ENCODE measurements at places on chromosomes 4 and X.

DNA sequence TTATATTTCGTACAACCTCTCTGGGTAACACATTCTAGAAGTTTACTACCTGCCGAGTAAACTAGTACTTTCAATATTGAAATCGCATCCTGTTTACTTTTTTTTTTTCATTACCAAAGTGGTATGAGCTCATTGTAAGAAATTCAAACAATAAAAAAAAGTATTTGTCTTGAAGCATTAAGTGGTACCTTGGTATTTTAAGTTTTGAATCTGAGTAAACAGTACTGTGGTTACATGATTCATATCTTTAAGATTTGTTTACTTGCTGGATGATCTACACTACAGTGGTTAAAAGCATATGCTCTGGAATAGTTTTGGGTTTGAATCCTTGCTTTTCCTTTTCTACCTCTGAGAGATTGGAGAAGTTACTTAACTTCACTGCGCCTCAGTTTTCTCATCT lies 3.8 kb upstream of the MMGT1 start:
- no peak for DNase-seq

GRCh38 chr4:156113138-156113765 lies 159.6 kb upstream of the CTSO start:
- DNase-seq, result no peak

DNA sequence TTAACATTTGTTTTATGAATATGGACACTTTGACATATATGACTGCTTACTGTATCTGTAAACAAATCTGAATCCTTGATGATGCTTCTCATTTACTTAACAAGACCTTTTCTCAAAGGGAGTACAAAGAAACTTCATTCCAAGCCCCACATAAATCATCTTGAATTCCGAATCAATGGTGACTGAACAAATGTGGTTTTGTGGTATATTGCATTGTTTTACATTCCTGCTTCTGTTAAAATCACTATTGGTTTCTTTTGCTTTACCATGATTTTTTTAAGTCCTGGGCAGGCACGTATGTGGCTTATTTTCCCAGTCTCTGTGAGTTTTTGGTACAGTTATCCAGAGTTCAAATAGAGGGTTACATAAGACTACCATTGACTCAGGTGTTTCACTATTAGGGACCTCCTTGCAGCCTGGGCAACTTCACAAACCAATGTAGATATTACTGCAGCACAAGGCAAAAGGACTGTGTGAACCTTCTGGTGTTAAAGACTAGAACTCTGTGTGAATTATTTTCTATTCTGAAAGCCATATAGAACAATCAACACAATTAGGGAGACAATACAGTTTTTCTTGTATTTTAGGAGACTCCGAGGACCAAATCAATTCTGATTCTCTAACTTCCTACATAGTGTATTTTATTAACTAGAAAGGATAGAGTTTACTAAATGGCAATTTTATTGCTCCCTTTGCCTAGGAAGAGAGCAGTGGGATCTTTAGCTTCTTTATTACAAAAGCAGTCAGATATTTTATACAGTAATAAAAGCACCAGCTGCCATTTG lies 196.4 kb downstream of the GALNTL6 start:
- no peak for DNase-seq

GRCh38 chr4:182301736-182302135 lies 58.5 kb downstream of the TENM3 start:
- no peak for DNase-seq

- no peak for DNase-seq
Measured at GRCh38 chr4:133014473-133015135, 134.5 kb upstream of the PCDH10 start.

GRCh38 chr4:147682755-147683154 lies 1.2 kb downstream of the PRMT9 start:
- no peak for DNase-seq

DNA sequence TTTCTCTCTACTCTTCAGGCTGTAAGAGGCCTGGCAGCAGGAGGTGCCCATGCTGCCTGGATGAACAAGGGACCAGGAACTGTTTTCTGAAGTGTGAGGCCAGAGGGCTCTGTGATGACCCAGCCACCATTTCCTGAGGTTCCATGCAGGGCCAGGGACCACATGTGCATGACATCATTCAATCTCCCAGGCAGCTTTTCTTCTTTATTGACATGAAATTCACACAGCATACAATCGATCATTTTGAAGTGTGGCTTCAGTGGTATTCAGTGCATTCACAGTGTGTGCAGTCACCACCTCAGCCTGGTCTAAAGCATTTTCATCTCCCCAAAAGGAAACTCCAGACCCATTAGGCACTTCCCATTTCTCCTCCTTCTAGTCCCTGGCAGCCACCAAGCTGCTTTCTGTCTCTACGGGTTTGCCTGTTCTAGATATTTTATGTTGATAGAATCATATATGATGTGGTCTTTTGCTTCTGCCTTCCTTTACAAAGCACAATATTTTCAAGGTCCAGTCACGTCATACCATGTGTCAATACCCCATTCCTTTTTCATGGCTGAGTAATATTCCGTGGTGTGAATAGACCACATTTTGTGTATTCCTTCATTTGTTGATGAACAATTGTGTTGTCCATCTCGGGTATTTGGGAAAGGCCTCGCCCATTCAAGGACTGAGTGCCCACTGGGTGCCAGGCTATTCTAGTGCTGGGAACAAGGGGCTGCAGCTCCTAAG lies 93.1 kb downstream of the PSAPL1 start:
- DNase-seq, result no peak

DNA sequence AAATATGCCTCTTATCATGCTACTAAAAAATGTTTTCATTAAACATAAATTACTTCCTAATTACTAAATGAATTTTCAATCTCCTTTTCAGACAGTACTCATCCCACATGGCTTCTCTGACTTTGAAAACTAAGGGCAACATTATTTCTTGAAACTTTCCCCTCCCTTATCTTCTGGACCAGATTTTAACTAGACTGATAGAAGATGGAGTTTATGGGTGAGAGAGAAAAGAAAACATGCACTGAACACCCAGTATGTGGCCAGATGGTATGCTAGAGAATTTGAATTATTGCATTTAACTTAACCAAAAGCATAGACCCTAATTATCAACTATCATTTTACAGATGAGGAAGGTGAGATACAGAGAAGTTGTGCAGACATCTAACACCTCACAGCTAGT lies 16.8 kb downstream of the CNOT6L start:
- no peak for DNase-seq

DNA sequence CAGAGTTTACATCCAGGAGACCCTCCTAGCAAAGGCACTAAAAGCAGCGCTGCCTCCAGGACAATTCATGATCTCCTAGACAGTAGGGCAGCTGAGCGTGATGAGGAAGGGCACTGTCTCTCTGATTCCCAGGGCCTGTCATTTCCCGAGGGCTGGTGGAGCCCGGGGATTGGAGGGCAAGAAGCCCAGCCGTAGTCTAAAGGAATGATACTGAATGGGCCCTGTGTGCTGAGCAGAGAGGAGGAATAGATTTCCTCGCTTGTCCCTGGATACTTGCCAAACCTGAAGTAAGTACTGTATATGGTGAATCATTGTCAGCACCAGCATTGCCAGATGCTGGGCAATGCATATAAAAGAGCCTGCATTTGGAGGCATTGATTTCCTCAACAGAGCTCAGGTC lies 88.0 kb upstream of the SLITRK2 start:
- no peak for DNase-seq

GRCh38 chr4:86451560-86452330 lies 91.9 kb upstream of the MAPK10 start:
- no peak for DNase-seq

DNA sequence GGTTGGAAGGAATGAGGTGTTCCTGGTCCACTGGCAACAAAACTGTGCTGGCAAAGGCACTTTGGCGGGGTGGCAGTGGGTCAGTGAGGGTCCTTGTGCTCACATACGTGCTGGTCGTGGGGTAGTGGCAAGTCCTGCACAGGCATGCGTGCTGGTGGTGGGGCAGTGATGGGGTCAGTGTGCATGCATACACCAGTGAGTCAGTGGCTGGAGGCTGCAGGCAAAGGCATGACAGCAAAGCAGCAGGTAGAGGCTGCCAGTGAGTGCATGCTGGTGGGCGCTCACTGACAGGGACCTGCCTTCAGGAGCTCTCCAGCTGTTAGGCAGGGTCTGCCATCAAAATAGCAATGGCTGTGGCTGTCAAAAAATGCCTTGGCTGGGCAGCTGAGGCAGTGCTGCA lies 42.1 kb downstream of the TMPRSS11E start:
- no peak for DNase-seq

DNA sequence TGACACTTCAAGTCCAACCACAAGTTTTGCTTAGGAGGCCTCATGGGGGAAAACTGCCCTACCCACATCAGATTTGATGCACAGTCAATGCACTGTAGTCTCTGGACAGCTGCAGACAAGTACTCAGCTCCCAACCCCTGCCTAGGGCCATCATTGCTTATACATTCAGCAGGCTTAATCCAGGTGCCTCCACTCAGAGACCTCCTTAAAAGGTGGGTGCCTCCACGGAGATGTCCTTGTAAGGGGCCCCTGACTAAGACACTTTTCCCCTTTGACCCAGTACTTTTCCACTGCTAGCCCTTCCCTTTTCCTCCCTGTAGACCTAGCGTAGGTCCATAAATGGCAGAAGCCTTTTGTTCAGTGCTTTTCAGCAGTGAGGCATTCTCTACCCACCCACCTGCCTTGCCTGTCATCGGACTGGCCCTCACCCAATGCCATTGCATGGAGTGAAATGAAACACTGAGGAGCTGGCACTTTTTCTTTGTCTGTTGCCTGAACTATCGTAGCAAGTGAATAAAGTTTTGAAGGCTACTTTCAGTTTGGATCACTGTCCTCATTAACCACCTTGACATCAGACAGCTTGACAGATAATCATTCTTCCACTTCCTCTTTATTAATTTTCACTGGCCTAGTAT lies 23.8 kb upstream of the PLK4 start:
- DNase-seq, result no peak

DNA sequence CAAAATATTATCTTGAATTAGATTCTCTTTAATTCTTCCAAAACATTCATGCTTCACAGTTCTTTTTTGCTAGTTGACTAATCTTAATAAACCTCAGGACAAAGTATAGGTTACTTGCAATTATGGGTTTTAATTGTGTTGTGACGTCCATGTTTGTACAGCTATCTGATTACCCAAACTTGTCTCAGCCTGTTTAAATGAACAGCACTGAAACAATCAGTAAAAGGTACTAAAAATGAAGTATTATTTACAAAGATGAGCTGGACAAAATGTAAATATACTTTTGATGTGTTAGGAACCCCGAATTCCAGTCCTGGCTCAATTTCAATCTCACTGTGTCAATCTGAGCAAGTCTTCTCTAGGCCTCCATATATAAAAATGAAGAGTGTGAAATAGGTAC lies 57.4 kb upstream of the SLC6A14 start:
- no peak for DNase-seq

GRCh38 chrX:6468706-6469105 lies 66.2 kb downstream of the VCX3A start:
- DNase-seq, result no peak

- peak; percentile 52 for DNase-seq
Measured at GRCh38 chr4:146522869-146523205, 1.1 kb upstream of the SLC10A7 start.

GRCh38 chrX:49171752-49172279 lies at the start of gene PLP2:
Gene PLP2 (plus strand): TSS chrX:49171898. CDS start chrX:49172001, 103 bp downstream.
- peak; percentile 25 for DNase-seq

- DNase-seq, result no peak
Measured at GRCh38 chrX:123983240-123983639, 21.7 kb downstream of the STAG2 start.

- DNase-seq, result no peak
Measured at GRCh38 chr4:80586716-80587115, 251.2 kb downstream of the CFAP299 start.

- DNase-seq, result no peak
Measured at GRCh38 chrX:38006291-38006690, at the start of gene SYTL5. Gene SYTL5 (plus strand): TSS chrX:38006553. CDS start chrX:38033890, 27,337 bp downstream.

- peak; percentile 82 for DNase-seq
Measured at GRCh38 chr4:26015133-26015651, 101.2 kb downstream of the SMIM20 start.

Data from cerebellum (tissue), 4 donors.